ENCODE measurements at places on chromosomes 5 and 9.

- no peak for DNase-seq
These were observed 668.4 kb upstream of the CCNG1 start for GRCh38 chr5:162769019-162769418.

DNA sequence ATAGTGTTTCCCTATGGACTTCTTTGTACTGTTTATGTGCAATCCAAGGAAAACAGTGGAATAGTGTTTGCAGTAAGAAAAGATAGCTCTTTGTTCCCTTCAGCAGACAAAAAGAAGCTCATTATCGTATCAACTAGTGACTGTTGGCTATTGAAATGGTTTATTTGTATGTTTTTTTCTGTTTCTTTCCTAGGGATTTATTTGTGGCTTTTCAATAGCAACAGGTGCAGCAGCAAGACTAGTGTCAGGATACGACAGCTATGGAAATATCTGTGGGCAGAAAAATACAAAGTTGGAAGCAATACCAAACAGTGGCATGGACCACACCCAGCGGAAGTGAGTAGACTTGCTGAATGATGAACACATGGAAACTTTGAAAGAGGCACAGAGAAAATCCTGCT, 65.1 kb downstream of the SLC44A1 start:
- DNase-seq = no peak

DNA sequence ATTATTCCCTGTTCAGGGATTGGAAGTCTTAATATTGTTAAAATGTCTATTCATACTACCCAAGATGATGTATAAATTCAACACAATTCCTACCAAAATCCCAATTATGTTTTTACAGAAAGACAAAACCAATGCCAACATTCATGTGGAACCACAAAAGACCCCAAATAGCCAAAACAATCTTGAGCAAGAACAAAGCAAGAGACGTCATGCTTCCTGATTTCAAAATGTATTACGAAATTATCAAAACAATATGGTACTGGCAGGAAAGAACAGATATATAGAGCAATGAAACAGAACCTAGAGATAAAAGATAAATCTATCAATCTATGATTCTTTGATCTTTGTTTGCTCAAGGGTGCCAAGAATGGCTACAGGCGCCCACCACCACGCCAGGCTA, 237.9 kb downstream of the TAF11L14 start:
- DNase-seq = no peak

- no peak for DNase-seq
These were observed 16.1 kb downstream of the RAI14 start for GRCh38 chr5:34672196-34672595.

- no peak for DNase-seq
These were observed 214.6 kb downstream of the TLE1 start for GRCh38 chr9:81474792-81475191.

DNA sequence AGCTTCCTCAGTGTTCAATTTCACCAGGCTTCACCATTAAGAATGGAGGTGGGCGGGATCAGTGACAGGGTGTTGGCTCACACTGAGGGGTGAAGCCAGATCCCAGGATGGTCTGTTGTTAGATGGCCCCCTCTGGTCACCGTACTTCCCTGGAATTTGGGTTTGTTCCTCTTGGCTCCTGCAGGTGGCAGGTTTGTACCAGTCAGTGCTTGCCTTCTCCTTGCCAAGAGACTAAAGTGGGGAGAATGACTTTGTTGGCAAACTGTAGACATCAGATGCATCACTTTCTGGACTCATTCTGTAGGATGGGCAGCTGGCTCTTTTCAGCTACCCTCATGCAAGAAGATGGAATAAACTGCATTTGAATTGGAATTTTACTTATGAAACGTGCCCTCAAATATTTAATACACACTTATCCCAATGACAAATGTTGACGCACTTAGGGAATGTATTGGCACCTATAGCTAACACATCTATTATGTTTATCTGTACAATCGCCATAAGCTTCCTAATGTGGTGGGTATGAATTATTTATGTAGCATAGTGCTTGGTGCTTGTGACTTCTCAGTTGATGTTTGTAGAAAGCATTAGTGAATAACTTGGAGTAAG, 31.4 kb upstream of the ANKRD55 start:
- DNase-seq = peak; percentile 29

GRCh38 chr5:143860211-143860610, 48.2 kb downstream of the HMHB1 start:
- DNase-seq = peak; percentile 5

- DNase-seq = no peak
These were observed 52.1 kb upstream of the TYRP1 start for GRCh38 chr9:12640866-12641636.

- no peak for DNase-seq
These were observed 2.3 kb downstream of the GRIN1 start for GRCh38 chr9:137141050-137141810.

DNA sequence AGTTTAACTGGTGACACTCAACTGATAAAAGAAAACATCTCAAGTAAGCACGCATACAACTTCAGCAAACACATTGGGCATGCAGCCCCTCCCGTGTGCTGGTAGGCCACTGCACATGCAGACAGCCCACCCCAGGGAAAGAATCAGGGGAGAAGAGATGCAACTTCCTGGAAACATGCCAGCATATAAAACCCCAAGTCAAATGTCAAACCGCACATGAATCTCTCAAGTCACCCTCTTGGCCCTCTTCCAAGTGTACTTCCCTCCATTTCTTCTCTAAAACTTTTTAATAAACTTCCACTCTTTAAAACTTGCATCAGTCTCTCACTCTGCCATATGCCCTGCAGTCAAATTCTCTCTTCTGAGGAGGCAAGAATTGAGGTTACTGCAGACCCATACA, 732.7 kb downstream of the SEMA5A start:
- no peak for DNase-seq

DNA sequence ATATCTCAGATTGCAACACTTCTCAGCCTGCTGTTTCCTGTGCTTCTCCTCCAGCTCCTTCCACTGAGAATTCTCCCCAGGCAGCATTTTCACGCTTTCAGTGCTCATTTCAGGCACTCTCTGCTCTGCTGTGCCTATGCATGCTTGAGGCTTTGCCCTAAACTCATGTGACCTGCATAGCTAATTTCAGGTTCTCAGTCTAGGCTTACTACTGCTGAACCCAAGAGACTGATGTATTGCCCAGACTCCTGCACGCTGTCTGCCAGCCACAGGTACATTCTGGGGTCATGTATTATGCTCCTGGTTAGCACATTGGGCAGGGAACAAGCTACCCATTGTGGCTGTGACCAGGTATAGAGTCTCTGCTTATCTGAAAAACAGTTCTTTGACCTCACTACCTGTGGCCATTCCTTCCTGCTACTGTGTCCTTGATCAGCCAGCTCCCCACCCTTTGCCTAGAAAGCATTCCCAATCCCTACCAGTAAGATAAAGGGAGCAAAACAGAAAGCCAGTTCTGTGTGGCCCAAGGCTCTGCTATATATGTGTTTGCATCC, 34.7 kb downstream of the PIP5K1B start:
- DNase-seq = no peak

GRCh38 chr9:32218100-32218767, 166.2 kb upstream of the ACO1 start:
- peak; percentile 69 for DNase-seq

DNA sequence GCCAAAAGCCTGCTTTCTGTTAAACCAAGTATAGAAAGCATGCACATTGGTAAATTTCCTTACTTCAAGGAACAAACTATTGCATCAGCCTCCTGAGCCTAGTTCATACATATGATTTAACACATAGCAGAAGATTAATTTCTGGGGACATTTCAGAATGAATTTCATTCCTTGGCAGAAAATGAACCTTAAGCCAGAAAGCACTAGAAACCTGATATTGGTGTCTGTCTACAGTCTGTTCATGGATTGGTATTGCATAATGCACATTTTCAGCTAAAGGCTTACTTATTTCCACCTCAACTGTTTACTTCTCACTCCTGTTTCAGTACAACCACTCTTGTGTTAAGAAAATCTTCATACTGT, 1471.8 kb upstream of the NUDT12 start:
- DNase-seq = no peak

DNA sequence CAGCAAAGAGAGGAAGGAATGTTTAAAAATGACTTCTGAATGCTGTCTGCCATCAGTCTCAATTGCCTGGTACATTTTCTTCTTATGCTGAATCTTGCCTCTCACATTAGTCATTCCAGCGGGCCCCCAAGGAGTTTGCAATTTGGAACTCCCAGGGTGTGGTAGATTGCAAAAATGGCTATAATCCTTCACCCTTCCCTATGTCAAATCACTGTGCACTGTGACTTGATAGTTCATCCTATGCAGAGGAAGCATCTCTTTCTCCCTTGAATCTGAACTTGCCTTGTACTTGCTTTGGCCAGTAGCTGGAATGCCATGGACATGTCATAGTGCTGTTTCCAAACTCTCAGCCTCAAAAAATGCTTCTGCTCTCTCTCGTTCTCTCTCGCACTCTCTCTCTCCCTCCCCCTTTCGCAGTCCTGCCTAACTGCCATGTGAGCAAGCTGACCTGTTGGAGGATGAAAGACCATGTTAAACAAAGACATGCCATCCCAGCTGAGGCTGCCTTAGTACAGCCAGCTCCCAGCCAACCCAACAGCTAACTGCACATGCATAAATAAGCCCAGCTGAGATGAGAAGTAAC, 284.0 kb upstream of the TLE4 start:
- DNase-seq = no peak

DNA sequence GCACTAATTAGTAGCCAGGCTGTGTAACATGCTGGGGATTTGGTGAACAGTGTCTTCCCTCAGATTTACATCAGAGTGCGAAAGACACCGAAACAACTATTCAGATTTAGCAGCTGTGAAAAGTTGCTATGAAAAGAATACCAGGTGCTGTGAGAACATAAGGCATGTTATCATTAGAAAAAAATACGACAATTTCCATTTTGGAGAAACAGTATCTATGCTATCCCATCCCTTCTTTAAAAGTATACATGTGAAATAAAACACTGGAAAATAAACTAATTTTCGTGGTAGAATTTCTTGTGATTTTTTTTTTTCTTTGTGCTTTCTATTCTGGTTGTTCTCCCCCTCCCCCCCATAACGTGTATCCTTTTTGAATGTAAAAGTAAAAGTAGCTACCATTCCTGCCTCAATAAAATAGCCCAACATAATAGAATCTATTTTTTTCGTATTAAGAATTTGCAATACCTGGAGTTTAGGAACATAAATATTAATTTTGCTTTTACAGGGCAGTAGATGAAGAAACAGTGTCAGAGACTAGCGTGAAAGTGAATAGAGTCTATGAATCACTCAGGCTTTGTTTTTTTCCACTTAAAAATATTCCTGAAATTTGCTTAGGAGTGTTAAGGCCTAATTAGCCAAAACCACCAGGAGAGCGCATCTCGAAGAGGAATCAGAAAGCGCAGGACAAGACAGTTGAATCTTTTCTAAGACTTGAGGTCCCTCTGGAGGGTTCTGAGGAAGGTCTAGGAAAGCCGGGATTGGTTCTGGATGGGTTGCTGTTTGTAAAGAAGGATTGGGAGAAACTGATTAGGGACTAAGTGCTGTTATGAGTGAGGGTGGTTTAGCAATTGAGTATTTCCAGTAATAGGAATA, 813 bp upstream of the SLU7 start:
- DNase-seq = no peak

- no peak for DNase-seq
These were observed at the start of gene SGCD for GRCh38 chr5:156326718-156327259. TSS of gene SGCD (plus strand) at chr5:156327164.

DNA sequence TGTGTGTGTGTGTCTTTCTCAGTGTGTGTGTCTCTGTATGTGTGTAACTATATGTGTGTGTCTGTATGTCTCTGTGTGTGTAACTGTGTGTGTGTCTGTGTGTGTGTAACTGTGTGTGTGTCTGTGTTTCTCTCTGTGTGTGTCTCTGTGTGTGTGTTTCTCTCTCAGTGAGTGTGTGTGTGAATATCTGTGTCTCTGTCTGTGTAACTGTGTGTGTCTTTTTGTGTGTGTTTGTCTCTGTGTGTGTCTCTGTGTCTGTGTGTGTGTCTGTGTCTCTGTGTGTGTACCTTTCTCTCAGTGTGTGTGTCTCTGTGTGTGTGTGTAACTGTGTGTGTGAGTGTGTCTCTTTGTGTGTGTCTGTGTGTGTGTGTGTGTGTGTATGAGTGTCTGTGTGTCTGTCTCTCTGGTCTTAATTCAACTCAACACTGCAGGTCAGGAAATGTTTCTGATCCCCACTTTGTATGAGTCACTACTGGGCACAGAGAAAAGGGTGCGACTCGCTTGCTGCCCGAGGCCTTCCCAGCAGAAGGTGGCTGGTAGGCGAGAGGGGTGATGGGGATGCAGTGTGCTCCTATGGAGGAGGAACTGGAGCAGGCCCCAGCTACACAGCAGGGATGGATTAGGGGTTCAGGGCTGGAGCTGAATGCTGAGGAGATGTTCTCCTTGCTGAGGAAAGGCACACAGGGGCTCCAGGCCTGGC, 52.1 kb downstream of the NSG2 start:
- DNase-seq = no peak

DNA sequence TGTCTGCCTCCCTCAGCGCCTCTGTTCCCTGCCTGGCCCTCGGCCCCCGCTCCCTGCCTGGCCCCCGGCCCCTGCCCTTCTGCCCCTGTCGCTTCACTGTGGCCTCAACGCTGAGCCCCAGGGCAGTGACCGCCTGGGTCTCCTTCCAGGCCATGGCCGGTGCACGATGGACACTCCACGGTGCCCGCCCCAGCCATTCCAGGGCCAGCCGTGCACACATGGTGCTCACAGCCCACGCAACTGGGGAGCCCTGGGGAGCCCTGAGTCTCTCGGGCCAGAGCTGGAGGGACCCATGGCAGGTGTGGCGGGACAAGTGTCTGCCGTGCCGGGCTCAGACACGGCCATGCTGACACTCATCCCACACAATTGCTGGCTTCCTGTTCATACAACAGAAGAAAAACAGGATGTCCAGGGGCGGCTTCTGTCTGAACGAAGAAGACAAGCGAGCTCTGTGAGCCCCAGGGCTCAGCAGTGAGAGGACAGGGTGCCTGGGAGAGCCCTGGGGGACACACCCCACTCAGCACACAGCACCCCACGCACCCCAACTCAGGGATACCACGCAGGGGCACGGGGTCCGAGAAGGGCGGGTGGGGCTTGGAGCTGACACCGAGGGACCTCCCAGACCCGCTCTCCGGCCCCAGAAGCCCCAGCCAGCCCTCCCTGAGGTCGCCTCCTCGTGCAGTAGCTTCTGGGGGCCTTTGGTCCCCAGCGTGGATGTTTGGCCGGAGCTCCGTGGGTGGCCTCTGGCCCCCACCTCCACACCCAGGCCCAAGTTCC, 35.7 kb downstream of the EXD3 start:
- DNase-seq = no peak

- no peak for DNase-seq
These were observed 100.9 kb downstream of the PIK3R1 start for GRCh38 chr5:68316469-68316868.

DNA sequence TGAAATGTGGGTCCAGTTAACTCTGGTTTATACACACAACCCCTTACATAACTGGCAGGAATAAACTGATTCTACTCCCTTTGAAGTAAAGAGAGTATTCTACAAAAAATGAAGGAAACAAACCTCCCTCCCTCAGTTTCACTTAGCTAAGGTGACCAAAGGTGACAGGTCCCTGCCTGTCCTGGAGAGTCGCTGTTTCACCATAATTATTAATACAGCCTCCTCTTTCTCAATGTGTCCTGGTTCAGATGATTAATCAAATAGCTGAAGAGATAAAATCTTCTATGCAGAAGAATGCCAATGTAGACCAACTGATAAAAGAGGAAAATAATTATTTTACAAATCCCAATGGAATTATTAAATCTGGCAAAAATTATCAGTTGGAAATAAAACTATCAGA, 163.7 kb upstream of the GNA14 start:
- DNase-seq = no peak

GRCh38 chr5:132491368-132492364, 1.1 kb upstream of the IRF1 start:
- DNase-seq = peak; percentile 66

GRCh38 chr5:152113401-152113800, 188.8 kb upstream of the GLRA1 start:
- DNase-seq = no peak

GRCh38 chr5:57366744-57367143, 115.9 kb downstream of the ACTBL2 start:
- no peak for DNase-seq
